BJ (cell line): ENCODE measurements at places on chromosomes 16 and 17. TPM values are rescaled to one million over a fixed set of nuclear protein-coding genes. Genes with fewer than 3 reads are reported as not detected.

NXN gene
- 65.3 and 88.8 TPM in 2 replicates for polyA plus RNA-seq

RAMP2 gene
- polyA plus RNA-seq = 1.7 and 2.8 TPM in 2 replicates

GRCh38 chr16:57256601-57257395 is 11.7 kb downstream of the ARL2BP start:
- DNase-seq = no peak

PRKCB gene
- not detected in 2 replicates for polyA plus RNA-seq

DNA sequence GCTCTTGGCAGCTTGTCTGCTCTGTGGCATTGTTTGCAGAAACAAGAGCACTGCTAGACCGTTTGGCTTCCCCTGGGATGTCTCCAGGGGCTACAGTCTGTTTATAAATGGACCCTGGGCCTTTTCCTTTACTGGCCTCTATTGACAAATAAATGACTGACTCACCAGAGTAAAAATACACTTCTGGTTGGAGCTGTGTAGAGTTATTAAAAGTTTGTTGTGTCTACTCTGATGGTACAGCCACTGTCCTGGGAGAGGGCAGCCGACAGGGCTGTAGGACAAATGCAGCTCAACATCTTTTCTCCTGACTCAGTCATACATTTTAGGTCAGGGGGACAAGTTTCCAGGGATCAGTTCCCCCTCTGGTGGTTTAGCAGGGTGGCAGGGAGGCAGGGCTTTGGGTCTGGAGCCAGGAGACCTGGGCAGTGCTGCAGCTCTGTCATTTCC is 30.0 kb downstream of the FOXL1 start:
- no peak for DNase-seq

- no peak for DNase-seq
These were observed 11.1 kb downstream of the PRCD start for GRCh38 chr17:76550712-76551615.

GRCh38 chr17:8806926-8807550 is 7.9 kb upstream of the MFSD6L start:
- no peak for DNase-seq

DNA sequence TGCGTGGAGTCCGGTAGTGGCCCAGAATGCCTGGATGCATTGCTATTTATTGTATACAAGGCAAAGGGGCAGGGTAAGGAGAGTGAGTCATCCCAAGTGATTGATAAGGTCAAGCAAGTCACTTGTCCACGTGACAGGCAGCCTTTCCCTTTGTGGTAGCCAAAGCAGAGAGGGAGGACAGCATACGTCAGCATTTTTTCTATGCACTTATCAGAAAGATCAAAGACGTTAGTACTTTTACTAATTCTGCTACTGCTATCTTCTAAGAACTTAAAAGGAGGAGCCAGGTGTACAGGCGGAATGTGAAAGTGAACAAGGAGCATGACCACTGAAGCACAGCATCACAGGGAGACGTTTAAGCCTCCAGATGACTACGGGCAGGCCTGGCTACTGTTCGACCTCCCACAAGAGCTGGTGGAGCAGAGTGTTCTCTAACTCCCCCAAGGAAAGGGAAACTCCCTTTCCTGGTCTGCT is 47.9 kb upstream of the ARL4D start:
- DNase-seq = no peak

FBXW10B gene
- polyA plus RNA-seq = 0.98 and 1.3 TPM in 2 replicates

- no peak for DNase-seq
These were observed 66.4 kb downstream of the CDK5R1 start for GRCh38 chr17:32553168-32553567.

PIPOX gene
- 0.40 and 1.1 TPM in 2 replicates for polyA plus RNA-seq

- DNase-seq = no peak
These were observed 378.7 kb downstream of the HS3ST4 start for GRCh38 chr16:26070302-26071100.
